Activated CD8-positive, alpha-beta memory T cell treated with anti-CD3 and anti-CD28 coated beads for 1 hour (primary cell): ENCODE measurements at places on chromosomes 2 and 18.

- DNase-seq, result no peak
Observed at GRCh38 chr2:12430407-12431133, 286.2 kb upstream of the TRIB2 start.

GRCh38 chr2:100924520-100925451 lies 77.3 kb upstream of the RPL31 start:
- no peak for DNase-seq

DNA sequence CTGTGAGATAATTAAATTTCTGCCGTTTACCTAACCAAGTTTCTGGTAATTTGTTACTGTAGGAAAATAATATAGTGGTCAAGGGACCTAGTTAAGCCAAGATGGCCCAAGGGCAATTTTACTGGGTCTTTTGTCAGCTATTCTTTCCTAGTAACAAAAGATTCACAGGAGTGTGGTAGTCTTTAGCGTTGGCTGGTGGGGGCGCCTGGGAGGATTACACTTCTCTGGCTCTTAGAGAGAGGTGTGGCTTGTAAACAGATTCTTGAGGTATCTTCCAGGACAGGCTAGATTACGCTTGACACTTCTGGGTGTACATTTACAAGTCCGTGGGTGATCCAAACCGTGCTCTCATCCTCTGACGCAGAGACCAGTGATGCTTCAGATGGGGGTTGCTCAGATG lies 3.3 kb upstream of the ACOXL start:
- DNase-seq, result no peak

GRCh38 chr2:29733213-29733612 lies 188.2 kb downstream of the ALK start:
- no peak for DNase-seq

DNA sequence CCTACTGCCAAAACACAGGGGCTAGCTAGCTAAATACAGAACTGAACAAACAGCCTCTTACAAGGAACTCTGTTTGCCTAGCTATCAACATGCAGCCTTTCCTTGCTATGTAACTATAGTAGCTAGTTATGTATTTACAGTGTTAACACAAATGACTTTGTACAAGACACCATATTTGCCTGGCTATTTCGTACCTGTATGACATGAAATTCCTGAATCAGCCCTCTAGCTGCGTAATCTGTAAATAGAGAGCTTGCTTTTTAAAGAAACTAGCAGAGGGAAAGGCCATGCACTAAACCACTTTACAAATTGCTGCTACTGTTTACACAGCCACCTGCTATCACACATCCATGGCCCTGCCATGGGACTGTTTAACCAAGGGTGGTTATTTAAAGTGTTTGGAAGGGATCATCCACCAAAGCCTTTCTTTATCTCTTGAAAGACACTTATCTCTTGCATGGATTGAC lies 248.7 kb downstream of the TFCP2L1 start:
- no peak for DNase-seq

DNA sequence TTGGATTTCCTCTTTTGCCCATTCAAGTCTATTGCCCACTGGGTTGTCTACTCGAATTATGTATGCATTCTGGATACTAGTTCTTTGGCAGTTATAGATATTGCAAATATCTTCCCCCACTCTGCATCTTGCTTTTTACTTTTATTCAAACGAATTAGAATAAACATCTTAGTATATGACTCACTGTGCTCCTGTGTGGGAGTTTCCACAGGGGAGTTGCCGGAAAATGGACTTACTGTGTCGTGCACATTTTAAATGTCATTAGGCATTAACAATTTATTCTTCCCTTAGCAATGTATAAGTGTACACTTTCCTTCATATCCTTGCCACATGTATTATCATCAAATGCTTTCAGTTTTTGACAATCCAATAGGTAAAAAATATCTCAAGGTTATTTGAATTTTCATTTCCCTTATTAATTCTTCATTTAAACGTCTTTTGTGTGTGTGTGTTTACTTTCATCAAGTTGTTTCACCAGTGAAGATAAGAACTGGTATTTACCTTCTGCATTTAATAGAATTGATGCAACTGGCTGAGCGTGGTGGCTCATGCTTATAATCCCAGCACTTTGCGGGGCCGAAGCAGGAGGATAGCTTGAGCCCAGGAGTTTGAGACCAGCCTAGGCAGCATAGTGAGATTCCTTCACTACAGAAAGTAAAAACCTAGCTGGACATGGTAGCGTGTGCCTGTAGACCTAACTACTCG lies 4.6 kb upstream of the UGT1A5 start:
- no peak for DNase-seq
